NCI-H460 (cell line): ENCODE measurements at places on chromosomes 5 and 9. TPM values are rescaled to one million over a fixed set of nuclear protein-coding genes. Genes with fewer than 3 reads are reported as not detected.

The TAF11L10 gene
- not detected in 2 replicates for total RNA-seq

DNA sequence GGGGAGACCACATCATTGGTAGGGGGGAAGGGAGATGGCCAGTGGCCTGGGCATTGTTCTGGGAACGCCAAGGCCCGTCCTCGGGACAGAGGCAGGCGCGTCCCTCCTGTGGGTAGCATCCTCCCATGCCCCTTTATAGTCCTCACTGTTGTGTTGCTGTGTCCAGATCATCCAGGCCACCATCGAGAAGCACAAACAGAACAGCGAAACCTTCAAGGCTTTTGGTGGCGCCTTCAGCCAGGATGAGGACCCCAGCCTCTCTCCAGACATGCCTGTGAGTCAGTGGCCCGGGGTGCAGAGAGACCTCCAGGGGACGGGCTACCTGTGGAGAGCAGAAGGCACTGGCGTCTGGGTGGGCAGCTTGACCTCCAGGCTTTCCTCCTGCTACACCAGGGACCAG, 38.4 kb upstream of the SUSD3 start:
- no peak for DNase-seq

- no peak for DNase-seq
Measured at GRCh38 chr5:125045646-125046045, 299.2 kb upstream of the ZNF608 start.

DNA sequence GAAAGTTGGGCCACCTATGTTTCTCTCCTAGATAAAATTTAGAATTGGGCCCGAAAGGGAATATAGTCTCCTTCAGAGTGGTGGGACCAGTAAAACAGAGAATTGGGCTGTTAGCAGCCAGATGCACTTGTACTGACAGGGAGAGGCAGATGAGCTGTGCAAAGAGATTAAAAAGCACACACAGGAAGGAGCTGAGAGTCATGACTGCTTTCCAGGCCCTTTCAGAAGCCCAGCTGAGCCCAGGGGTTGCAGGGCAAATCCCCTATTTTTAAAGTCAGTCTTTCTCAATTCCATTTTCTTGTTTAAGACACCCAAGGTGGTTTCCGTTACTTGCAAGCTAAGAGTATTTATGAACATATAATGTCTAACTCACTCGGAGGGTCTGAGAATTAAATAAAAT, 130.4 kb downstream of the PRELID2 start:
- DNase-seq: no peak

GRCh38 chr9:97388721-97389238, 23.1 kb upstream of the TDRD7 start:
- no peak for DNase-seq

DNA sequence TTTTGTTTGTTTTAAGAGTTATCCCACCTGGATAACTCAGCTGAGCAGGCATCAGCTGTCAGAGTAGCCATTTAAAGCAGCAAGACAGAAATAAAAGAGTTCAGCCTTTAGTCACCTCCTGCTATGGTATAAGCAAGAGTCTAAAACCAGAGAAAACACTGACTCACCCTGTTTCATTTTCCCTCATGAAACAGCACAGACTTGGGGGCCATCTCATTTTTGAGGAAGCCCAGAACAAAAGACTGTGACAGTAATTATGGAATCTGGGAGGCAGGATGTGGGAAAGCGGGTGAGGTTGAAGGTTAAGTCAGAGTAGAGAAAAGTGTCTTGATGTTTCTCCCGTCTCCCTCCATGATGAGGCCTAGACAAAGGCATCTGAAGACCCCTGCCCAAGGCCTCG, 90.2 kb upstream of the FAM174A start:
- no peak for DNase-seq
